ENCODE measurements at places on chromosomes 13 and 19.

DNA sequence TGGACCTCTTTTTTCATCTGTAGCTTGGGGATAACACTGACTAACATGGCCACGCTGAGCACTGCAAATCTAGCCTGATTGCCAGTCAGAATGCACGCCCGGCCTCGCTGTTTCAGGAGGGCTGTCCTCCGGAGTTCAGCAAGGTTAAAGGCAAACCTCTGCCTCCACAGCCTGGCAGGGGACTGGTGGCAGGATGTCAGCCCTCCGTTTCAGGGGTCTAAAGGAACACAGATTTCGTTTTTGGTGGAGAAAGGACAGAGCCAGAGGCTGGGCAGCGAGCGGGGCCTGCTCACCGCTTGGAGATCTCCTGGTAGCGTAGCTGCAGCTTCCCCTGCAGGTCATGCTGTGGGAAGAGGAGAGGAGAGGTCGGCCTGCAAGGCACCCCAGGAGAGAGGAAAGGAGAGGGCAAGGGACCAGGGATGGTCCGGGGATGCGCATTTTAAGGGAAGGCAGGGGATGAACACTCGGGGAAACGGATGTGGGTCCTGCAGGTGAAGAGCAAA lies 560 bp downstream of the NDUFA7 start:
- no peak for DNase-seq

DNA sequence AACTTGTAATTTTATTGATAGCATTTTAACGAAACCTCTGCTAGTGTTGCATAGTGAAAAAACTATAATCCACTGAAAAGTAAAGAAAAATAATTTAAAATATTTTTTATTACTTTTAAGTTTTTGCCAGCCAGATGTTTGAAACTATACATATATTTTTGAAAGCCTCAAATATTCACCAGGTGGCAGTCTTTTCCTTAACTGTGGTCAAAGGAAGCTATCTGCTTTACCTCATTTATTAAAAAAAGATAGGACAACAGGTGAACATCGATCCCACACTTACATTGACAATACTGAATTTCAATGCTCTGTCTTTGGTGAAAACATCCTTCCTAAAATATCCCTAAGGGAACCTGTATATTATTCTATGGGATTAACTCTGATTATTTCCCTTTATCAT lies 100.5 kb downstream of the TRPC4 start:
- DNase-seq = no peak

DNA sequence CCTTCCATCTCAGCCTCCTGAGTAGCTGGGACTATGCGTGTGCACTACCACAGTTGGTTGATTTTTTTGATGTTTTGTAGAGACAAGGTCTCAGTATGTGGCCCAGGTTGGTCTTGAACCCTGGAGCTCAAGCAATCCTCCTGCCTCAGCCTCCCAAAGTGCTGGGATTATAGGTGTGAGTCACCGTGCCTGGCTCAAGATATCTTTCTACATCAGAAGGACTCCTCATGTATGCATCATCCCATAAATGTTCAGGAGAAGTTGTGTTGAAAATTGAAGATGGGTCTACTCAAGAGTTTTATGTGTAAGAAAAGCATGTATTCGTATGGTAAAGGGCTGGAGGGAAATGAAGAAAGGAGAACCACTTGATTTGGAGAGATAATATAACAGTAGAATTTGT lies 71.8 kb upstream of the STK24 start:
- DNase-seq = no peak

- no peak for DNase-seq
Observed at GRCh38 chr19:8965887-8966286, 44.3 kb downstream of the MUC16 start.

DNA sequence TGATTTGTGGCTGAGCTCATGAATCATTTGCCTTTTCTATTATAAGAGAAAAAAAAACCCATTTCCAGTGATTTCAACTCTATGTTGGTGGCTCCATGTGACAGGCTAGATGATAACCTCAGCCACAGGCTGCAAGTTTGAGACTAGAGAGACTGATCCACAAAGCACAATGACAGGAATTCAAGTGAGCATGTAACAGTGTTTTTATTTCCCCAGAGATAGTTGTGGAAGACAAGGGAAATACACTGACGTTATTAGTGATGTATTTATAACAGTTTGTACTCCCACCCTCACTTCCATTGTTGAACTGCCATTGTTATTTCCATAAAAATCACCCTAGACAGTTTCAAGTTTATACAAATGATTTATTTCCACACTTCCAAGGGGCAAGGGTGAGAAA lies 27.9 kb upstream of the EDNRB start:
- no peak for DNase-seq

DNA sequence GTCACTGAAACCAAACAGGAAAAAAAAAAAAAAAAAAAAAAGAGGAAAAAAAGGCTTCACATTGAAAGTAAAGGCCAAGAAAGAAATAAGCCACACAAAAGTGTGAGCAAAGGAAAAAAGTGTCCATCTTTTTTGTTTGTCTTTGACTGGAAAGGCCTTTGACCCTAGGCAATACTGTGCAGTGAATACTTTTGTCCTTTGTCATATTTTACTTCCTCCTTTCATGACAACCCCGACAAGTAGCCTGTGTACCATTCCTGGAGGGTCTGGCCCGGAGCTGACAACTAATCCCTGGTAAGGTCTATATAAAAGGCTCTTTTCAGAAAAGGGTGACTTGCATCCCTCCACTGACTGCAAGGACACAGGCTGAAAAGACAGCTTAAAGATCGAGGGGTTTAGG lies 12.9 kb upstream of the MICU2 start:
- no peak for DNase-seq

DNA sequence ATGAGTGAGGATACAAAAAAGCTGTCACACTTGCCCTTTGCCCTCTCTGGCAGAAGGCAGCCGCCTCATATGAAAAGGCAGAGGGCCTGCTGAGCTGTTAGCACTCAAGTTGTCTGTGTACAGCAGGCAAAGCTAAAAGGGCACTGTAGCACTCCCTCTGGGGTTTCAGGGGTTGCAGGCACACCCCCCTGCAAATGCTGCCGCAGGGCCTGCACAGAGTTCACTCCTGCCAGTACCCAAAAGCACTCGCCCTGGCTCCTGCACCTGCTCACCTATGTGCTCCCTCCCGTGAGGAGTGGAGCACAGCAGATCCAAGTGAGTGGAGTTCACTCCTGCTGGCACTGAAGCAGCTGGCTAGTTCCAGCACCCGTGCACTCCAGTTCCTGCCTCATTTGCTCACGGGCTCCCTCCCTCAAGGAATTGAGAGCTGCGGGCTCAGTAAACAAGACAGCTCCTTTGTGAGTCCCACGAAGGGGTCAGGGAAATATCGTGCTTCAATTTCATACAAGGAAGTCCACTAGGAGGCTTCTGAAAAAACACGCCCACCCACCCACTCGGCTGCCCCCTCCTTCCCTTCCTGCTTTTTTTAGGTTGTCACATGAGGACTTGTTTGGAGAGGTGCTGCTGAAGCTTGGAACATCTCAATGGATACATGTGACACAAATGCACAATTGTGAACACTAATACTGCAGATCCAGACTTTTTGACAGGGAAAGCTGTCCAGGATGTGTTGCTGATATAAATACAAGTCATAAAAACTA lies 9.9 kb upstream of the RCBTB2 start:
- peak; percentile 42 for DNase-seq

GRCh38 chr19:35828692-35829301 lies 16.2 kb upstream of the PRODH2 start:
- DNase-seq = no peak

DNA sequence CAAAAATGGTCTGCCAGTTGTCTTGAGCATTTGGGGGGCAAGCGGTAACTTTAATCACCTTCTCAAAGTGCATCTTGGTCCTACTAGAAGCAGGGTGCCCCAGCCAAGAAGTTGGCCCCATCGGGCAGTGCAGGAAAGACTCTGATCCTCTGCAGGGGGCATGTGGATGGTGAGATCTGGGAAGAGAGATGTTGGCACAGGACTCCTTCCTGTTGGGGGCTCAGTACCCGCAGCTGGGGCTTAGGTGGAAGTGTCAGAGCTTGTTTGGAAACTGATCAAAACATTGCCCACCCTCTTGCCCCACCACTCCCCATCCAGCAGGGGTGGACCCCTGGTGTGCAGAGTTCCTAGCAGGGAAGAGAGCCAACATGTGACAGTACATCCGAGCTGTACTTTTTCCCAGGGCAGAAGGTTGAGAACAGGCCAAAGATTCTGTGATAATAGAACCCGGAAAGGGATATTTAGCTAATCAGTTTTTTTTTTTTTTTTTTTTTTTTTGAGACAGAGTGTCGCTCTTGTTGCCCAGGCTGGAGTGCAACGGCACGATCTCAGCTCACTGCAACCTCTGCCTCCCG lies 8.8 kb downstream of the RRAS start:
- no peak for DNase-seq

DNA sequence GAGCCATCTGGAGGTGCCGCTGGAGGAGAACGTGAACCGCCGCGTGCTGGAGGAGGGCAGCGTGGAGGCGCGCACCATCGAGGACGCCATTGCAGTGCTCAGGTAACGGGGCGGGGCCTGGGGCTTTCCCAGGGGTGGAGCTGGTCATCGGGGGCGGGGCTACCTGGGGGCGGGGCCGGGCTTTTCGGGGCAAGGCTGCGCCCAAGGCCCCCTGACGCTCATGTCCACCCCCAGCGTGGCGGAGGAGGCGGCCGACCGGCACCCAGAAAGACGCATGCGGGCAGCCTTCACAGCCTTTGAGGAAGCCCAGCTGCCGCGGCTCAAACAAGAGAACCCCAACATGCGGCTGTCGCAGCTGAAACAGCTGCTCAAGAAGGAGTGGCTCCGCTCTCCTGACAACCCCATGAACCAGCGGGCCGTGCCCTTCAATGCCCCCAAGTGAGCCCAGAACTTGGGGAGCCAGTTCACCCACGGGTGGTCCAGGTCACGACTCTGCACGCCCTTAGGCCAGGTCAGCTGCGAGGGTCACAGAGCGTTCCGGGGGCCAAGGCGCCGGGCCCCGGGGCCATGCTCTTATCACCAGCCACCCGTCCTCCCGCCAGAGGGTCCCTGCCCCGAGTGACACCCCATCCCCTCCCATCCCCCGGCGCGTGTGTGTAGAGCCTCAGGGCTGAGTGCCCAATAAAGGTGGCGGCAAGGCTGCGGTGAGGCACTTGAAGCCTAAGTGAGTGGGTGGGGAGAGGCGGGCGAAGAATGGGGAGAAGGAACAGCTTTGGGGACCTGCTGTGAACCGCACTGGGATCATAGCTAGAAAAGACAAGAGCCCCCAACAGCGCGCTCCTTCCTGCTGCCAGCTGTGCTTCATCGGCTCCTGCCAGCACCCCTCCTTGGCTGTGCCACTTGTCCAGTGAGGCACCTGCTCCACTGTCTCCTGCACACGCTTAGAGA lies 10.7 kb downstream of the CCDC124 start:
- no peak for DNase-seq

DNA sequence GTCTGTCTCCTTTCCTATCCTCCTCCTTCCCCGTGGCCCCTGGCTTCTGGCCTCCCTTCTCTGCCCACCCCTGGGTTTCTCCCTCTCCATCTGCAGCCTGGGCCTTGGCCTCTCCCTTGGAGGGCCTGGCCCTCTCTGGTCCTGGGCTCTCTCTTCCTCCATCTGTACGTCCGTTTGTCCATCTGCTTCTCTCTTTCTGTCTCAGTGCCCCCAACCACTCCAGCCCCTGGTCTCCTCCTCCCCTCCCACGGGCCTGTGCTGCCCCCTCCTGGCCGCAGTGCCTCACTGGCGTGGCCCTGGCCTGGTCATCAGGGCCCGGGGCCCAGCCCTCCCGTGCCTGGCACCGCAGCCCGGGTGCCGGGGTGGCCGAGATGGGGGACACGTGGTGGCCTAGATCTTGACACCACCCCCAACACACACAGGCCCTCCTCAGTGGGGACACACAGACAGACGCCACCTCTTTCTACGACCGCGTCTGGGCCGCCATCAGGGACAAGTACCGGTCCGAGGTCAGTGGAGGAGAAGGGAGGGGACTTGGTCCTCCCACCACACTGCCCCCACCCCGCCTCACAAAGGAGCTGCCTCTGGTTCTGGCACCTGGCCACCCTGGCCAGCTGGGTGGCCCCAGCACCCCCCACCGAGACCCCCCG lies 11.3 kb downstream of the PRKCSH start:
- no peak for DNase-seq

DNA sequence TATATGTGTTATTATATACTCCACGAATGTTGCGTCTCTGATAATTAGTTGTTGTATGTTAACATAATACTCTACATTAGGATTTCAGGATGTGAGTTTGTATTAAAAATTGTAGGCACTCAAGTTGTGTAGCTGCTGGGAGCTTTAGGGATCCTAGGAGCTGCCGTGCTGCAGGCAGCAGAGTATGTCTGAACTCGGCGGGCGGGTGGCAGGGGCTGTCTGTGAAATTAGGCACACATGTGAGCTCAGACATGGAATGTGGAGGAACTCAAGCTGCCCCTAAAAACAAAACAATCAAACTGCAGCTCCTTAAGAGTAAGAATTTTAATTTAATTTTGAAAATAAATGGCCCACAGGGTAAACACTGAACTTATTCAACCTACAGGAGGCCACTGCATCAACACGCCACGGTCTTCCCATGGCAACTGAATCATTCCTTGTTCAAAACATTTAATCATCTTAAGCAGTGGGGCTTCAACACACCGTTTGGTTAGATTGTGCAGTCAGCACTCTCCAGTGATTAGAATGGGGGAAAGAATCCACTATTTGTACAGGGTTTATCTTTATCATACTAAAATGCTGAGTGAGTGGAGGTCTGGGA lies 22.7 kb downstream of the SERTM1 start:
- DNase-seq = no peak

GRCh38 chr13:43364210-43365038 lies 341.0 kb downstream of the DNAJC15 start:
- no peak for DNase-seq

- no peak for DNase-seq
Observed at GRCh38 chr19:58277748-58278540, 811 bp upstream of the ZNF8 start.

DNA sequence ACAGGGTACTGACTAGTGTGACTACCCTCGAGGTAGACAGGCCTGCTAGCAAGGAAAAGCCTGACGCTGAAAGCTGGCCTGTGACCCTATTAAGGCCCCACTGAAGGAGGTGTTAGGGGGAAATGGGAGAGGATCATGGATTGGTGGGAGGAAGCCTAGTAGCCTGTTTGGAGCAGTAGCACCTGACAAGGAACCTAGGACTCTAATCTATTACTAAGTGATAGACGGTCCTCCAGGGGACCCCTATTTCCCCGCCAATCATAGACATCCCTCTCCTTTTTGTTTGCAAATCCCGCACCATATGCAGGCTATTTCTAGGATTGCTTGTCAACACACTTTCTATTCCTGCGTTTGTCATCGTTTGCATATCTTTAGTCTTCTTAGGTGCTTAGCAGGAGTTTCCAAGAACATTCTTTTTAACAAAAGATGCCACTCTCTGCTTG lies 1338.8 kb upstream of the MIR17HG start:
- DNase-seq = no peak

- DNase-seq = no peak
Observed at GRCh38 chr13:94196413-94196812, 283.1 kb downstream of the DCT start.

DNA sequence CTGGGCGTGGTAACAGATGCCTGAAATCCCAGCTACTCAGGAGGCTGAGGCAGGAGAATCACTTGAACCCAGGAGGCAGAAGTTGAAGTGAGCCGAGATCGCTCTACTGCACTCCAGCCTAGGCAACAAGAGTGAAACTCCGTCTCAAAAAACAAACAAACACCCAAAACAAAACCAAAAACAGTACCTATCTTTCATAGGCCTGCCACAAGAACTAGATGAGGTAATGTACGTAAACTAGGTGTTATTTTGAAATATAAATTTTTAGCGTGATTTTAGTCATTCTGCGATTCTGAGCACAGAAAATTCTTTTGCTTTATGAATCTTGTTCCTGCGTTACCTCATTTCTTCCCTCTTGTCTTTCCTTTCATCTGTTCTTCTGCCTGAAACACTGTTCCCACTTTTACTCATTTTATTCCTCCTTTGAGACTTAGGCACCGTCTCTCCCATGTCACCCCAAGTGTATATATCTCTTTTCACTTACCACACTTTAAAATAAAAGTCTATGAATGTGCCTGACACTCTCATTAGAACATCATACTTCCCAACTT lies 238.2 kb upstream of the HTR2A start:
- no peak for DNase-seq

Measured in NCI-H2107 (cell line).